ENCODE measurements at places on chromosomes 6 and 20. TPM values are rescaled to one million over a fixed set of nuclear protein-coding genes. Genes with fewer than 3 reads are reported as not detected.

GRCh38 chr6:141675957-141676356, 456.8 kb upstream of the GJE1 start:
- no peaks in the 10 kb centered on the region for H3K36me3 ChIP-seq
- H3K27ac ChIP-seq = no peak overlapping the region
- H3K27me3 ChIP-seq = no peaks in the 10 kb centered on the region
- H3K4me1 ChIP-seq = no peaks in the 10 kb centered on the region
- no peak overlapping the region for H3K4me3 ChIP-seq

The NOX3 gene
- not detected for total RNA-seq

DNA sequence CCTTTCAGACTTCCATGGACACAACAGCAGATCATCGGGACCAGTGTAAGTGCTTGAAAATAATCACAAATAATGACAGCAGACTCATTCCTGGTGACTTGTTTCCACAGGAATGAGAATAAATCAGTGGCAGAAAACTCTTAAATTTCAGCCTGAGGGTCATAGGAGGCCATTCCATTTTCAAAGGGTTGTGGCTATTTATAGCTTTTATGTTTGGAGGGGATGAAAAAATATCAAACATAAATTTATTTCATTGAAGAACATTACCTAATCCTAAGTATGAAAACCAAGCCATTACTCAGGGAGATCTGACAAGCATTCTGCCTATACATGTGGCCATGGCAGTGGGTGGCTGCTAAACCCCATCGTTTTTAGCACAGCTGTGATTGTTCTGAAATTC, 173.6 kb upstream of the CNR1 start:
- DNase-seq = no peak
- H3K4me1 ChIP-seq = no peaks in the 10 kb centered on the region
- no peaks in the 10 kb centered on the region for H3K27me3 ChIP-seq
- no peak overlapping the region for H3K27ac ChIP-seq
- H3K4me3 ChIP-seq = no peak overlapping the region
- no peaks in the 10 kb centered on the region for H3K36me3 ChIP-seq

The GGTLC1 gene
- not detected for total RNA-seq

The SLC22A2 gene
- not detected for total RNA-seq

The COL19A1 gene
- 0.45 TPM for total RNA-seq

- H3K27ac ChIP-seq = no peak overlapping the region
- DNase-seq = no peak
- no peak overlapping the region for H3K4me3 ChIP-seq
- H3K27me3 ChIP-seq = no peaks in the 10 kb centered on the region
- H3K36me3 ChIP-seq = no peaks in the 10 kb centered on the region
Measured at GRCh38 chr6:100404051-100404450, 60.7 kb downstream of the SIM1 start.

The TNNC2 gene
- 2.1 TPM for total RNA-seq

- no peak overlapping the region for H3K4me3 ChIP-seq
- H3K36me3 ChIP-seq = no peaks in the 10 kb centered on the region
- peak; percentile 46 for DNase-seq
- no peaks in the 10 kb centered on the region for H3K27me3 ChIP-seq
- no peak overlapping the region for H3K27ac ChIP-seq
- H3K4me1 ChIP-seq = no peaks in the 10 kb centered on the region
Measured at GRCh38 chr6:148709577-148709976, 37.3 kb upstream of the UST start.

The CRISP2 gene
- total RNA-seq = 0.14 TPM

- H3K36me3 ChIP-seq = no peaks in the 10 kb centered on the region
- H3K4me3 ChIP-seq = no peak overlapping the region
- H3K27me3 ChIP-seq = no peaks in the 10 kb centered on the region
- H3K27ac ChIP-seq = no peak overlapping the region
- peaks cover 6% of the 10 kb centered on the region for H3K4me1 ChIP-seq
Measured at GRCh38 chr6:6685249-6686040, 96.9 kb downstream of the LY86 start.

DNA sequence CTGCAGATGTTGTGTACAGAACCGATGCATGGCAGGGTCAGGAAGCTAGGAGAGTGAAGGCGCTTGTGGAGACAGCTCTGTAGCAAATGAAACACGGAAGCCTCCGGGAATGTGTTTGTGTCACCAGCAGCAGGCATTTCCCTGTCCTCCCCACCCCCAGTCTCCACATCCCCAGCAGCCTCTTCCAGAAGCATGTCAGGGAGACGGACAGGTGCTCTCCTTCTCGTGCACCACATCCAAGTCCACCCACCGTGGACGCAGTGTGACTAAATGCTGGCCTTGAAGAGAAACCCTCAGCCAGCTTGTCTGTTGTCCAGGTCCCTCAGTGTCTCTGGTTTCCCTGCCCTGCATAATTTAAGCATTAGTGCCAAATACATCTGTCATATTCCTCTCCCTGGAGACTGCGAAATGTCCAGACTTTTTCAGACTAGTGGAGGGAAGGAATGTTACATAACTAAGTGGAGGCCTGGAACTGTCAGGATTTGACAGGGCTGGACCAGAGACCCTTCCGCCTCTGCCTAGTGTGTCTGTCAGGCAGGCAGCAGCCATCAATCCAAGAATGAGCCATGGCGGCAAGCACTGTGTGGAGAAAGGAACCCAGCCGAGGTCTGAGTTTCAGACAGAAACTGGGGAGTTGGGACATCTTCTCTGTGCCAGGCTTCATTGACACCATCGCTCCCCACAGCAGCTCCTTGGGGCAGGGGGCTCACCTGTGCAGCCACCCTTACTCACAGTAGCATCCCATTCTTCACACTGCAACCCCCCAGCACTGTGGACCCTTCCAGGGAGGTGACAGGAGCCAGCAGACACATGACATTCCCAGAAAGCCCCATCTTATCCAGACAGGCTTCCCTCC, 26.6 kb upstream of the PI16 start:
- no peaks in the 10 kb centered on the region for H3K4me1 ChIP-seq
- no peak for DNase-seq
- no peaks in the 10 kb centered on the region for H3K36me3 ChIP-seq
- H3K27me3 ChIP-seq = no peaks in the 10 kb centered on the region
- no peak overlapping the region for H3K27ac ChIP-seq
- H3K4me3 ChIP-seq = no peak overlapping the region

GRCh38 chr6:44661221-44662008, 273.9 kb downstream of the CDC5L start:
- H3K4me3 ChIP-seq = no peak overlapping the region
- peaks cover 4% of the 10 kb centered on the region for H3K4me1 ChIP-seq
- peak overlapping the region; percentile 61 for H3K27ac ChIP-seq
- no peaks in the 10 kb centered on the region for H3K27me3 ChIP-seq

DNA sequence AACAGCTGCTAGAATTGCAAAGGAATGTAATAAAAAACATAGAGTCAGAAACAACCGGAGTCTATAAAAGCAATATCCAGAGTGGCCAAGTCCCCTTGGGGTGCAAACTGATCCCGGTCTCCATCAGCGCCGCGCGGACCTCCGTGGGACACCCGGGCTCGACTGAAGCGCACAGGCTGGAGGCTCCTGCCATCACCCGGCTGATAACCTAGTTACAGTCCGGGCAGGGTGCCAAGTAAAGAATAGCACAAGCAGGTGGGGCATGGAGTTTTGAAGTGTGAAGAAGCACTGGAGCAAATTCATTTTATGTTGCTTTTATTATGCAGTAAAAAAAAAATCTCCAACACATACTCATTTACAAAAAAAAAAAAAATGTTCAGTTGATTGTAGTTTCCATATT, 205.1 kb upstream of the GMDS start:
- H3K4me1 ChIP-seq = no peaks in the 10 kb centered on the region
- H3K36me3 ChIP-seq = no peaks in the 10 kb centered on the region
- no peaks in the 10 kb centered on the region for H3K27me3 ChIP-seq
- peak; percentile 38 for DNase-seq
- H3K27ac ChIP-seq = no peak overlapping the region
